Stimulated activated CD4-positive, alpha-beta T cell treated with anti-CD3 and anti-CD28 coated beads, Interleukin-2, amount 100 ng/mL, for 48 hours (primary cell): ENCODE measurements at places on chromosomes 13 and 19.

GRCh38 chr19:15198951-15199660 is 1.7 kb downstream of the NOTCH3 start:
- no peak for DNase-seq

DNA sequence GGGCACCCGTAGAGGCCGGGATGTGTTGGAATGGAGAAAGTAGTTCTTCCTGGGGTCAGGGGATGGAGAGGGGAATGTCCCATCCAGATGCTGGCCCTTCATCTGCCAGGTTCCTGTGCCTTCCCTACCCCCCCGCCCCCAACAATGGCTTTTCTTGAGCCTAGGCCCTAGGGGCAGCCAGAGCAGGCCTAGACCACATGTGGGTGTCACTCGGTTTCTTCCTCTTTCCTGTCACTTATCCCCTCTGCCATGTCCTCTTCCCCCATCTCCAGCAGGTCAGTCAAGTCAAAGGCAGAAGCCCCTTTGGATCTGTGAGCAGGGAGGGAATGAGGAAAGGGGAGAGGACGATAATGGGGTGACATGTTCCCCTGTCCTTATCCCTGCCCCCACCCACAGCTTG is 36.4 kb downstream of the LYL1 start:
- DNase-seq: no peak

DNA sequence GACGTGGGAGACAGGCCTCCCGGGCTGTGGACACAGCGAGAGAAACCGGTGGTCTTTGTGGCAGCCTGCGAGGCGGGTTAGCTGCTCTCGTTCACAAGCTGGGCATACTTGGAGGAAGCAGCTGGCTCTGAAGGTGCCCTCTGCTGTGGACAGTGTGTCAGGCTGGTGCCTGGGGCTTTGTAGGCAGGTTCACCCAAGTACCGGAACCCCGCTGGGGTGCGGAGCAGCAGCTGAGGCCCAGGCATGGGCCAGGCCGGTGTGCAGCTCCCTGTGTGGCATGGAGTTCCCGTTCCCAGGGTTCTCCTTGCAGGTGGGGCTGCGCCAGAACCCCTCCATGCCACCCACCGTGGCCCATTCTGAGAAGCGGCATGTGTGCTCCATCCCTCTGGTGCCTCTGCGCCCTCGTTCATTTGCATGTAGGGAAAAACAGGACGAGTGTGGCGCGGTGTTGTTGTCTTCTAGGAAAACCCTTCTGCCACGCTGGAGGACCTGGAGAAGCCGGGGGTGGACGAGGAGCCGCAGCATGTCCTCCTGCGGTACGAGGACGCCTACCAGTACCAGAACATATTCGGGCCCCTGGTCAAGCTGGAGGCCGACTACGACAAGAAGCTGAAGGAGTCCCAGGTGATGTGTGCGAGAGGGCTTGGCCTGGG is 20.0 kb downstream of the UPF1 start:
- DNase-seq: no peak

- no peak for DNase-seq
Observed at GRCh38 chr19:13095393-13095784, 7.3 kb downstream of the LYL1 start.

- DNase-seq: no peak
Observed at GRCh38 chr19:21604951-21605476, 99.6 kb downstream of the ZNF429 start.

DNA sequence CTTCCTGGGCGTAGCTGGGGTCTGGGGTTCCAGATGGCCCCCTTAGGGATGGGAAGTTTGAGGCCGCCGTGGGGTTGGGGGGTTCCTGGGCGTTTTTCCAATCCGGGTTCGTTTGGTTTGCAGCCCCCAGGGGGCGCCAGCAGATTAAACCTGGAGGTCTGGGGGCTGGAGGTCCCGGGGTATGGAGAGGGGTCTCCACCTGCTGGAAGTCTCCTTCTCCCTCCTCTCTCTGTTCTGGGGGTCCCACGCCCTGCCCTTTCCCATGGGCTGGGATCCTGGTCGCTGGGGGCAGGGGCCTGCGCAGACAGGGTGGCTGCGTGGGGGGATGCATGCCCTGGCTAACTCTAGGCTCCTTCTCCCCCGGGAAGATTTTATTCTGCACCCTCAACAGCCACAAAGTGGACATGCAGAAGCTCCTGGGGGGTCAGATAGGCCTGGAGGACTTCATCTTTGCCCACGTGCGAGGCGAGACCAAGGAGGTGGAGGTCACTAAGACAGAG is 899 bp downstream of the GIPC3 start:
- DNase-seq: peak; percentile 44

GRCh38 chr19:1955171-1956121 is 14.5 kb downstream of the CSNK1G2 start:
- DNase-seq: no peak

GRCh38 chr19:8567522-8568172 is 9.6 kb downstream of the MYO1F start:
- DNase-seq: no peak

DNA sequence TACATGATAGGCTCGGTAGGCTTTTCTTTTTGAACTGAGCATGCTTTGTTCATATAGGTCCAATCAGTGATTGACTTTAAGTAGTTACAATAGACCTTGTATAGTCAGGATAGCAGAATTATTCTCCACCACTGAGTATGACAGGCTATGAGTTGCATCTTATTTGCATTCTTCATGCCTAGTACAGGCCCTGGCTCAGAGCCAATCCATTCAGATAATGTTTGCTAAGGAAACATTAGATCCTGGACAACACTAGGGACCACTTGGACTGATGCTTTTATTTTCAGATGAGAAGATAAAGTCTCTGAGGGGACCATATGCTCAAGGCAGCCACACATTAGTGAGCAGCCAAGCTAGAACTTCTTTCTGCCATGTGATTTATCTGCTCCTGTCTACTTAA is 133.9 kb downstream of the KL start:
- no peak for DNase-seq

- DNase-seq: no peak
Observed at GRCh38 chr19:32415246-32415645, 9.7 kb downstream of the DPY19L3 start.

DNA sequence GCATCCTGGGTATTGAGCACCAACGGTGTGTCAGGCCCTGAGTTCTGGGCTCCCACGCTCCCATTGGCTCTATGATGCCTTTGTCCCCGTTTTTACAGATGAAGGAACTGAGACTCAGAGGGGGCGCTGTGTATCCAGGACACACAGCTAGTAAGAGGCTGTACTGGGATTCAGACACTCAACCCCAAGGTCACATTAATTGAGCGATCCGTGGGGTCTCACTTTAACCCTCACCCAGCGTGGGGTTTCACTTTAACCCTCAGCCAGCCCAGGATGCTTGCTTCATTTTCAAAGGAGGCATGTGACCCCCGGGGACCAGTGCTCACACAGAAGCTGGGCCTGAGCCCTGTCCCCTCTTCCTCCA is 42.6 kb downstream of the CYP4F22 start:
- DNase-seq: no peak

DNA sequence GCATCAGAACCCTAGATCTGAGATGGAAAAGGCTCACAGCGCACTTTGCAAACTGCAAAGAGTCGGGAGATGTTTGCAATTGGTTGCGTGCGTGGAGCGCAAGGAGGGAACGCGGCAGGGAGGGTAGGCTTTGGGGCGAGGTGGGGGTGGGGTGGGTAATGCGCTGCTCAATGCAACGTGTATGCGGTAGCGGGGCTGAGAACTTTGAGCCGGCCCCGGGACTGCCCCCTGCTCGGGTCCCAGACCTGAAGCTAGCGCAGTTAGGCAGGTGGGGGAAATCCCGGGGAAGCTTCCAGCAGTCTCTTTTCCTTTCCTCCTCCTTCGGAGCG is 971 bp downstream of the FOSB start:
- DNase-seq: no peak

DNA sequence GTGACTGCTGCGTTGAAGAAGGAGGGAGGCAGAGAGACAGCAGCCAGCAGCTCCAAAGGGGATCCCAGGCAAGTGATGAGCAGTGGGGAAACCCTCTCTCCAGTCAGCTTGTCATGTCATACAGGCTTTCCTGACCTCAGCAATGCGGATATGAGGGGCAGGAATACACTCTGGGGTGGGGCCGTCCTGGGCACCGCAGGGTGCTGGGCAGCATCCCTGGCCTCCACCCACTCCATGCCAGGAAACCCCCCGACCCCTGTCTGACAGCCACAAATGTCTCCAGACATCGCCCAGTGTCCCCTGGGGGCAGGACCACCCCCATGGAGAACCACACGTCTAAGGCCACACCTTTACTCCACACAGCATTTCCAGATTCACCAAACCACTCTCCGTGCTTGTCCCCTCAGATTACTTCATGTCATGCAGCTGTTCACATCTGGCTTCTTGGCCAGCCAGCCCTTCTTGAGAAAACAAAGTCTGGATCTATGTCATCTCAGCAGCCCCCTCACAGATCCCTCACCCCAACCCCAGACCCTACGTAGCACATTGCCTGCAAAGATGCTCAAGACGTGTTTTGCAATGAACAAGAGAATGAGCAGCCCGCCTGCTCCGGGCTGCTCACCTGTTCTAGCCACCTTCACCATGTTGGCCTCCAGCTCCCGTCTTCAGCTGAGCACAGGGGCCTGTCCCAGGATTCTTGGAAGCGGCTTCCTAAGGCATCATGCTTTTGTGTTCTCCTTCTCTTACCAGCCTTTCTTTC is 46.5 kb downstream of the RFX2 start:
- DNase-seq: no peak

- no peak for DNase-seq
Observed at GRCh38 chr13:43307921-43308433, 284.6 kb downstream of the DNAJC15 start.

GRCh38 chr13:29143847-29144246 is 323.7 kb downstream of the MTUS2 start:
- DNase-seq: no peak

- no peak for DNase-seq
Observed at GRCh38 chr19:29674374-29675119, 9.3 kb downstream of the PLEKHF1 start.

DNA sequence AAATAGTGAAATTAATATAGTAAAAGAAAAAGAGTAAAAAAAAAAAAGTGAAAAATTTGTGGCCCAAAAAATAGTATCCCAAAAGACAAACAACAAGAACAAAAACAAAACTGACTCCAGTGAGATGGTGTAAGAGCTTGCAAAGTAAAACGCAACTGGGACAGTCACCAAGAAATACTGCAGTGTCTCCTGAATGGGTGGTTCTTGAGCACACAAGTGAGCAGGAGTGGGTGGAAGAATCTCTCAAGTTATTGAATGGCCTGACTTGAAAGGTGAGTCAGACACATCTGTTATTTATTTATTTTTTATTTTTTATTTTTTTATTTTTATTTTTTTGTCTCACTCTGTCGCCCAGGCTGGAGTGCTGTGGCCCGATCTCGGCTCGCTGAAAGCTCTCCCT is 1.9 kb downstream of the ZNF493 start:
- no peak for DNase-seq

- no peak for DNase-seq
Observed at GRCh38 chr19:54560881-54561385, 12.7 kb upstream of the LILRA2 start.

DNA sequence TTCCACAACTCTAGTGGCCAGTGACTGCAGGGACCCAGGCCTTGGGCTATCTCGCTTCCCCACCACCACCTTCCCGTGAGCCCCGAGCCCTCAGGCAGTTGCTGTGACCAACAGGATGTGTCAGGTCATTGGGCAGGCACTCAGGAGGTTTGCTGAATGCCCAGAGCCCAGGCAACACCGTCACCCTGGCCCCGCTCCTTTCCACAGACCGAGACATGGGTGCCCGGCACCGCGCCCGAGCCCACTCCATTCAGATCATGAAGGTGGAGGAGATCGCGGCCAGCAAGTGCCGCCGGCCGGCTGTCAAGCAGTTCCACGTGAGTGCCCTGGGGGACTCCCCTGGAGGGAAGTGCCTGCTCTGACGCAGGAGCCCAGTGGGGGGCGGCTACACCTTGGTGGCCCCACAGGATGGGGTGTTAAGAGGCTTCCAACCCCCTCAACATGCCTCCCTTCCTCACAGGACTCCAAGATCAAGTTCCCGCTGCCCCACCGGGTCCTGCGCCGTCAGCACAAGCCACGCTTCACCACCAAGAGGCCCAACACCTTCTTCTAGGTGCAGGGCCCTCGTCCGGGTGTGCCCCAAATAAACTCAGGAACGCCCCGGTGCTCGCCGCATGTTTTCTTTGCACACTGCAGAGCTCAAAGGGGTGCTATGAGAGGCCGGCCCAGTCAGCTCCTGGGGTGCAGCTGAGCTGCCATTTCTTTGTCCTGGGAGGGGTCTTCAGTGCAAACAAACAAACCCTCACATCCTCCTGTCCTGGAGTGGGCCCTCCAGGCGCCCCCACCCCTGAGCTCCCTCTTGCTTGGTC is 3.2 kb downstream of the RPL18A start:
- DNase-seq: no peak

GRCh38 chr19:829129-829758 is 1.6 kb downstream of the AZU1 start:
- DNase-seq: no peak

DNA sequence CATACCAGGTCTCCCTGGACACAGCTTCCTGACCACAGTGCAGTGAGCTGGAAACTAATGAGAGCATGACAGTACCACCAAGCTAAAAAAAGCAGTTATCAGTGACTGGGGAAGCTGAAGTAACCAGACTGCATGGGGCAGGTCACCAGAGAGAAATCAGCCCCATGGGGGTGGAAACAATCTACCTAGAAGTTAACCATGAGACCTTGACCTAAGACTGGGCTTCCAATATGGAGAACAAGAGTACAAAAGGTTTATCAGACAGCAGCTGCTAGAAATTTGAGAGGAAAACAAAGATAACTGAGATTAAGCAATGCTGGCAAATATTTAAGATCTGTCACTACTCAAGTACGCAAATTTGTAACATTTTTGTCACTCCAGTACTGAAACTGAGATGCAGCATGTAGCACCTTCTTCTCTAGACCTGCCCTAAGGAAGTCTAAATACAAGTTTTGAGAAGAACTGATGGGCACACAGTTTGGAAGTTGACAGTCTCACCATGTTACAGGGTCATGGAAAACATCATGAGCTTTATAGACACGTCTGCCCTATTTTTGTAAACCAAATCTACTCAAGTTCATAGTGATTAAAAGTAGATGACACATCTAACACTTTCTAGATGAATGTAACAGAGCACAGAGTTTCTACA is 2641.8 kb upstream of the PCDH20 start:
- no peak for DNase-seq

DNA sequence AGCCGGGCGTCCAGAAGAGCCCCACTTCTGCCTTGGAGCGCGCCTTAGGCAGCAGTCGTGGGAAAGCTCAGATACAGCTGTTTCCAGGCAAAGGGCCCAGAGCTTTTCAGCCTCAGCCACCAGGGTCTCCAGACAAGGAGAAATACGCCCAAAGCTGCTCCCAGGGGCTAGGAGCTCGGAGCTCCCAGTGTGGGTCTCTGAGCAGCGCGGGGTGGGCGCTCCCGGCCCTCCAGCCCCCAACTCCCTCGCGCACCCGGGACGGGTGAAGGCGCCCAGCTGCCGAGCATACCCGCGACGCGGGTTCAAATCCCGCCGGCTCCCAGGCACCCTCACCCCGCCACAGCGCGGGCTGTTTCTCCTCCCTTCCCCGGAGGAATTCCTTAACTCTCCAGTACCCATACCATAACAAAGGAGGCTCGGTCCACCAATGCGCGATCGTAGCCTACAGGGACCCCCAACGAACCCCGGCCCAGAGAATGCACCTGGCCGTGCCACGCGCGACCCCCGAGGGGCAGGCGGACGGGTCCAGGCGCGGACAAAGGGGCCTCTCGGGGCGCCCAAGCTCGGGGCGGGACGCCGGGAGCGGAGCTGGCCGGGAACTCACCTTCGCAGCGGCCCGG is 507 bp downstream of the COL4A1 start:
- DNase-seq: no peak
